Kidney epithelial cell (primary cell): ENCODE measurements at places on chromosomes 3 and 15.

- DNase-seq = no peak
Observed at GRCh38 chr3:60076331-60076730, 1026.5 kb upstream of the CFAP20DC start.

DNA sequence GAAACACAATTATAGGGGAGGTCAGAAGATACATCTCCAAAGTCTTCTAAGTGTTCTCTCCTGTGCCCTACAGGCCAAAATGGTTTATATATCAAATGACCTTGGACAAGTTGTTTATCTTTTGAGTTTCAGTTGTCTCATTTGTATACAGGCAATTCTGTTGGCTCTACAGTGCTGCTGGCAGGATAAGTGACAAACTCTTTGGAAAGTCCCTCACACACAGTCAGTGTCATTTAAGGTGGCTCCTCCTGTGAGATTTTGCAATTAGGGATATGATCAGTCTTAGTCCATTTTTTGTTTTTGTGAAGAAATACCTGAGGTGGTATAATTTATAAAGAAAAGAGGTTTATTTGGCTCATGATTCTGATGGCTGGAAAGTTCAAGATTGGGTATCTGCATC is 1035.8 kb upstream of the CFAP20DC start:
- no peak for DNase-seq

- DNase-seq = no peak
Observed at GRCh38 chr3:140943781-140944552, 2.3 kb downstream of the SLC25A36 start.

GRCh38 chr3:188153437-188154013 is 432 bp upstream of the LPP start:
- peak; percentile 72 for DNase-seq

- DNase-seq = no peak
Observed at GRCh38 chr3:25381083-25381482, 47.0 kb upstream of the RARB start.

GRCh38 chr3:148735597-148735996 is 37.9 kb downstream of the AGTR1 start:
- no peak for DNase-seq

GRCh38 chr15:28086175-28086703 is 12.9 kb downstream of the OCA2 start:
- no peak for DNase-seq

- DNase-seq = no peak
Observed at GRCh38 chr3:186669378-186670084, 3.7 kb downstream of the HRG start.

DNA sequence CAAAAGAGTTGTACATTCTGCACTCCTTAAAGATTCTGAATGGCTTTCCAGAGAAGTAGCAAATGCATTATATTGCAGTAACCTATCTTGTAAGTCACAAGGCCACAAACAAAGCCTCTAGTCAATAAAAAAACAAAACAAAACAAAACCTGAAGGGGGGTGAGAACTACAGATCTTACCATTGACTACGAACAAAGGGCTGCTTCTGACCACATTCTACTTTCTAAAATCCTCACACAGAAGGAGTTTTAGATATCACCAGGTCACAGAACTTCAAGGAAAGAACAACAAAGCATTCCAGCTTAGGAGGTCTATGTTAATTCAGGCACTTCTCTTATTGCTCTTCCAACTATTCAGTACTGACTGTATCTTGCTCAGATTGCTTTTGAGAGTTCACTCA is 343.0 kb downstream of the ZBTB20 start:
- DNase-seq = no peak

DNA sequence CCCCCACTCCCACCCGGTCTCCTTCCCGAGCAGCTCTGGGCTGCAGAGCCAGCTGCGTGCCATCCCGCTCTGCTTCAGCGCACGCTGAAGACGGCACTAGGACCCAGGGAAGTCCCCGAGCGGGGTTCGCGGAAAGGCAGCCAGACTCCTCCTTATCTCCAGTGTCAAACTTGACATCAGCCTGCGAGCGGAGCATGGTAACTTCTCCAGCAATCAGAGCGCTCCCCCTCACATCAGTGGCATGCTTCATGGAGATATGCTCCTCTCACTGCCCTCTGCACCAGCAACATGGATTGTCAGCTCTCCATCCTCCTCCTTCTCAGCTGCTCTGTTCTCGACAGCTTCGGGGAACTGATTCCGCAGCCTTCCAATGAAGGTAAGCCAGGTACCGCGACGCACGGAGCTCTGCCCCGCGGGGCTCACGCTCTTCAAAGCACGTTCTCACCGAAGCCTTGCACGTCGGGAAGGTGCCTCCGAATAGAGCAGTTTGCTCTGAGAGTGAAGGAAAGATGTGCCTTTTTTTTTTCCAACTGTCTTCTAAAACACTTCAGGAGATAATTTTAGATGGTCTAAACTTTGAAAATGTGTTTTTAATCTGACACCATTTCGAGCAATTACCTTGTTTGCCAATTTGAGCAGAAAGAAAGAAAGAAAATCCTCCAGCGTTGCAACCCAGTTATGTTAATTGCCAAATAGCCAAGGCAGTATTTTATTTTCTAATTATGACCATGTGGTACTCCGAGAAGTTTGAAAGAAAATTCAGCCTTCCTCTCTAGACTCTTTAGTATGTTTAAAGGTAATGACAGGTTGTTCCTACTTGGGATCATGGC is at the start of gene EPHA3:
Gene EPHA3, plus strand, starts transcription at position 161 of the 830 bp plus-strand sequence. Its CDS starts 128 bp downstream, at position 289.
- DNase-seq = peak; percentile 47

- DNase-seq = peak; percentile 88
Observed at GRCh38 chr15:63372018-63372705, 9.5 kb downstream of the CA12 start.

DNA sequence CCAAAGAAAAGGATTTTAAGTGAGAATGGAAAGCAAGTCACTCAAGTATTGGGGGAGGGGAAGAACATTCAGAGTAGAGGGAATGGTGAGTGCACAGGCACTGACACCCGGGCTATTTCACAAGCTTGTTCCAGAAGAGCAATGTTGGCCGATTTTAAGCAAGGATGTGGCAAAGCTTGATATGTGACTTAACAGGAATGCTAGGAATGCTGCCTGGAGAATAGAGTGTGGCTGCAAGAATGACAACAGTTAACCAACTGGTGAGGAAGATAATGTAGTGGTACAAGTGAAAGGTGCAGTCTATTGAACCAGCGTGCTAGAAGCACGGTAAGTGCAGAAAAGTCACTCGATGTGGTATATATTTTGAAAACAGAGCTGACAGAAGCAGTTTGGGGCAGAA is 6.2 kb upstream of the CCDC80 start:
- peak; percentile 92 for DNase-seq

DNA sequence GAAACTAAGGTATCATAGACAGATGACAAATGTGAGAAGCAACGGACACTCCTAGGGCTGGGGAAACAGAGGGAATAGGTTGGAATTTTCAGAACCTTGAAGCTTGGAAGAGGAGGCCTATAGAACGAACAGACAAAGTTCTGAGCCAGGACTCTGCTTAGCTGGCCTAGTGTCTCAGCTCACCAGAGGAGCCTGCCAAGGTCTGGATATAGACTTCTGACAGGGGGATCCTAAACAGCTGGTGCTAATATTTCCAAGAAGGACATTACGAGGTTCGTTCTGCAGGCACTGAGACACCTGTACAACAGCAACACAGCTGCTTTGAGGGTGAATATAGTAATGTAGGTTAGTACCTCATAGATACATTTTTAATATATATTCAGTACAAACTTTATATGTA is 266.3 kb downstream of the CHL1 start:
- DNase-seq = no peak

DNA sequence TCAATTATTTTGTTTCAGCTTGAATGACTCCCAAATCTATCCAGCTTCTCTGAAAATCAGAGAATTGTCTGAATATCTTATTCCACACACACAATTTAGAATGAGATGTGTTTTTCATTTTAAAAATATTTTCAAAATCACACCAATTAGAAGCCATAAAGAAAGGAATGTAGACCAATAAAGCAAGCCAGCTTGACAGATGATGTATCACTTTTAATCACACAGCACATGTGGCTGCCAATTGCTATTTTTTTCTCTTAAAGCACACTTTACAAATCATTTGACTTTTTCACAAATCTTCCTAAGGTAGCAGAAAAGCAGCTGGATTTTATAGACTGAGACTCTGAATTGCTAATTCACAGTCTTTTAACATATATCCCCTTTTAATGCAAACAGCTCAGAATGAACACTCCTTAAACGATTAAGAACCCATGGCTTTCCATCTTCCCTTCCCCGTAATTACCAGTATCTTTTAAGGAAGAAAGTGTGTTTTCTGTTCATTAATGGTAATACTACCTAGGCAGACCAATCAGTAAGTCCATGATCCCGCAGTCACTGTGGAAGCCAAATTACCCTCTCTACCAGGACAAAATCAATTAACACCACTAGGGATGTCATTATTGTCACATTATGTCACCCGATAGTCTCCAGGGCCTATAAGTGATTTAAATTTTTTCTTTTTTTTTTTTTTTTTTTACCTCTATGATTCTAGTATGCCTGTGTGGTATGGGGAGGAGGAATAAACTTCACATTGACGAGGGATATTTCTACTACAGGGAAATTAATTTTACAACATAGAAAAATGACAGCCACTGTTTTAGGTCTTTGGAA is 250.0 kb upstream of the VEPH1 start:
- DNase-seq = no peak

DNA sequence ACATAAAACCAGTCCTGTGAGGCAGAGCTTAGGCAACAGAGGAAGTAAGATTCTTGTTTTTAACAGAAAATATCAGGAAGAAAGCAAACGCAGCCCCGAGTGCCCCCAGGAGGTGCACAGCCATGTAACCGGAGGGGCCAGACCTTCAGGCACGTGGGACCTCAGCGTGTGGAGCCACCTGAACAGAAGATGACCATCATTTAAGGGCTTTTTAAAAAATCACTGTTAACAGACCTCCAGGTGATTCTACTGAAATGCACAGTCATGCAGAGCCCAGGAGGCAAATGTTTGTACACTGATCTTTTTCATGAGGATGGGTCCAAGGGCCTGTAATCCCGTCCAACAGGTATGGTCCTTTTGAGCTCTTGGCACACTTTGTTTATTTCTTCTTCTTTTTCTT is 38.8 kb downstream of the SPG21 start:
- no peak for DNase-seq
